C1 segment of cervical spinal cord (tissue), 14 donors: ENCODE measurements at places on chromosomes 2 and 18.

GRCh38 chr2:105610576-105611332 lies 134.0 kb upstream of the NCK2 start:
- no peak for DNase-seq

DNA sequence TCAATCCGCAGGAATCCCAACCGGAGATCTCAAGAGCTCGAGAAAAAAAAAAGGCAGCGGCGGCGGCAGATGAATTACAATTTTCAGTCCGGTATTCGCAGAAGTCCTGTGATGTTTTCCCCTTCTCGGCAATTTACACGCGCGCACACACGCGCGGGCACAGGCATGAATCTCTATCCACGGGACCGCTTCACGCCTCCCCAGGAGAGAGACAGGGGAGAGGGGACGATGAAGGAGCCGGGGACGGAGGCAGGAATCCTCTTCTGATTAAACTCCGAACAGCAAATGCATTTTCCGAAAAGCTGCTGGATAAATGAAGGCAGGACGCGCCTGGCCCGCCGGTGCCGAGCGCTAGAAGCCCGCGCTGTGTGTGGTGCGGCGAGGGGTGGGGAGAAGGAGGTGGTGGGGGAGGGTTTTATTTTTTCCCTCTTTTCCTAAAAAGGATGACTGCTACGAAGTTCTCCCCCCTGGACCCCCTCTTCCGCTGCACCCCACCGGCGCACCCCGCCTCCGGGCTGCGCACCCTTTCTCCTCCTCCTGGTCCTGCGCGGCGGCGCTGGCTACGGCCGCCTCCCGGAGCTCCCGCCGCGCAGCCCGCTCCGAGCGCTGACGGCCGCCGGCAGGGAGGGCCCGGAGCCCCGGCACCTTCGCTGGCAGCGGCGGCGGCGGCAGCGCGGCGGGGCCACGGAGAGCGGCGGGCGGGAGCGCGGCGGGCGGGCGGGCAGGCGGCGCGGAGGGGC lies at the start of gene BCL2:
BCL2 (minus strand) TSS at position 387 of the 740 bp plus-strand sequence.
- DNase-seq = peak; percentile 65

DNA sequence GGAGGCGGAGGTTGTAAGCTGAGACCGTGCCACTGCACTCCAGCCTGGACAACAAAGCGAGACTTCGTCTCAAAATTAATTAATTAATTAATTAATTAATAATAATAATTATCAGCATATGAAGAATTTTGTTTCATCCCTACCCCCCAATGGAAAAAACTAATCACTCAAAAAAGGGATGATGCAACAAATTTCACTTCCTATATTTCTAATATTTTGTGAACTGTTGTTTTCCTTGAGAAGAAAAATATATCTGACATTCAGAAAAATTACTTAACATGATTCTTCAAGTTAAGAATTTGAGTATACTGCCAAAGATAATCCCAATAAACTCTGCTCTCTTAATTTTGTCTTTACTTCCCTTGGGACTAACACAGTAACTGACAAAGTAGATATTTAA lies 28.1 kb downstream of the EXOC6B start:
- no peak for DNase-seq

- no peak for DNase-seq
These were observed 6.4 kb downstream of the NDUFV2 start for GRCh38 chr18:9108911-9109310.

GRCh38 chr2:213036836-213037235 lies 114.6 kb downstream of the IKZF2 start:
- no peak for DNase-seq

- peak; percentile 80 for DNase-seq
These were observed 18.0 kb downstream of the MAL start for GRCh38 chr2:95043300-95044093.

DNA sequence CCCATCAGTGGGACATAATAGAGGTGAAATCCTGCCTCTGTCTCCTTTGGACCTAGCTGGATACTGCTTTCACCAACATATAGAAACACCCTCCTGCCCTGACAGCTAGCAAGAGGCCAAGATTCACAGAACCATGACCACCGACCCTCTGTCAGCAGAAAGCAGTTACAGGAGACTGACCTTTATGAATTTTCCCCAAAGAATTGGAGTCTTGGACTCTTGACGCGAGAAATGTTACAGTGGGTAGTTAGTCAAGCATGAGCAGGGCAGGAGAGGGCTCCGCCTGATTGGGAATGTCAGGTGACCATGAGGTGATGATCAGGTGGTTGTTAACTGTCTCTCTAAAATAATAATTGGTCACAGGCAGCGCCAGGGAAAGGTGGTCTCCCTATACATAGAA lies 1002.3 kb downstream of the TDRD15 start:
- no peak for DNase-seq

GRCh38 chr2:155844461-155844860 lies 488.1 kb downstream of the NR4A2 start:
- no peak for DNase-seq

- DNase-seq = no peak
These were observed 423.9 kb downstream of the CMPK2 start for GRCh38 chr2:6441800-6442199.

GRCh38 chr2:26580151-26580550 lies 61.0 kb downstream of the CIB4 start:
- DNase-seq = no peak

DNA sequence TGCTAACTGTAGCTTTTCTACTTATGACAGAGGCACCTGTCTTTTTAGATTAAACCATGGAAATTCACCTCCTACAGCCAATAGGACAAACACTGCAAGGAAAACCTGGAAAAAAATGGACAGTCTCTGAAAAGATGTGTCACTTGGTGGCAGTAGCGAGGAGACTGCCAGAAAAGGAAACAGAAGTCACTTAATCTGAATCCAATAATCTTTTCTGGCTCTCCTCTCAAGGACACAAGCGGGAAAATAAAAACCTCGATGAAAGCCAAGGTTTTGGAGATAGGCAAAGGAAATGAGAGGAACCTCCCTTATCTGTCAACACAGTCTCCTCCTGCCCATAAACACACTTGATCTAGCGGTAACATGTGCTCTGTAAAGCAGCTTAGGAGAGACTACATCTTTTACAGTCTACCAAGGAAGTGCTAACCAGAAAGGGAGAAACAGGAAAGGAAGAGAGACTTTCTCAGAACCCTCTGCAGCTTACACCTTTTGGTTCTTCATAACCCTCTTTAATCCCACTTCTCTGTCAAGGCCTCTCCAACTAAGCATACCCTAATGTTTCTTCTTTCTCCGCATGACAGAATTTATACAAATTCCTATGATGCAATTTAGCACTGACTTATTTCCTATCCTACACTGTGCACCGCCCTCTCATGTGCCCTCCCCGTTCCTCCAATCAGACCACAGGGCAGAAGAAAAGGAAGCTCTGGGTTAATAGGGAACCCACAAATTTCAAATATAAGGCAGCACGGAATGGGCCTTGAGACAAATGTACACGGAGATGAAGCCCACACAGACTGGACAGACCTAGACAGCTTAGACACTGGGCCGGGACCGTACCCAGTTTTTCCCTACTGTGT lies 52.8 kb downstream of the CLASP1 start:
- peak; percentile 11 for DNase-seq

- DNase-seq = no peak
These were observed 13.0 kb downstream of the KANSL1L start for GRCh38 chr2:210158236-210158635.

GRCh38 chr2:226121046-226121738 lies 678.4 kb downstream of the IRS1 start:
- no peak for DNase-seq

- DNase-seq = no peak
These were observed 401.6 kb upstream of the TNP1 start for GRCh38 chr2:217261452-217261851.

DNA sequence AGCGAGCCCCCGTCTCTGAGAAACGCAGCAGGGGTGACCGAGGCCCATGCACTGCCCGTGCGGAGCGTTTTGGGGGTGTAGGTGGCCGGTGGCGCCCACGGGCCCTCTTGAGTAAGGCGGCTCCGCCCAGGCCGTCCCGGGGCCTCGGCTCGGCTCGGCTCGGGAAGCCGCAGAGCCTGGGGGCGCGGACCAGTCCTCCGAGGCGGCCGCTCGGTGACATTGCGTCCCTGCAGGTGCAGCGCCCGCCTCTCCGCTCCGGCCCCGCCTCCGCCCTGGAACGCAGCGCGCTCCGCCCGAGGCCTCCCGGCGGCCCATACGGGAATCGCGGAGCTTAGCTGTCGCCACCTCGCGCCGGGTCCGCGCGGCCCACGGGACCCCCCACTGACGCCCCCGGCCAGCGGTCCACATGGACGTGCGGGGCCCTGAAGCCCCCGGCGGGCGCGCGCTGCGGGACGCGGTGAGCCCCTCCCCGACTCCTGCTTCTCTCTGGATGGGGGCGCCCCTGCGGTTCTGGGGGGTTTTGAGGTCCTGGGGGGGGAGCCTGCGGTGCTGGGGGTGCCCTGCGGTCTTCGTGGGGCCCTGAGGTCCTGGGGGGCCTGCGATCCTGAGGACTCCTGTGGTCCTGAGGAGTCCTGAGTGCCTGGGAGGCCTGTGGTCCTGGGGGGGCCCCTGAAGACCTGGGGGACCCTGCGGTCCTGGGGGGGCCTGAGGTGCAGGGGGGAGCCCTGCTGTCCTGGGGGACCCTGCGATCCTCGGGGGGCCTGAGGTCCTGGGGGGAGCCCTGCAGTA lies at the start of gene HSBP1L1:
HSBP1L1 (plus strand) TSS at position 314 of the 789 bp plus-strand sequence; CDS start at position 407, 93 bp downstream.
- DNase-seq = peak; percentile 48

- no peak for DNase-seq
These were observed 541.5 kb downstream of the LRP1B start for GRCh38 chr2:141589314-141589713.

- no peak for DNase-seq
These were observed 13.4 kb downstream of the ITGAV start for GRCh38 chr2:186603286-186603685.

DNA sequence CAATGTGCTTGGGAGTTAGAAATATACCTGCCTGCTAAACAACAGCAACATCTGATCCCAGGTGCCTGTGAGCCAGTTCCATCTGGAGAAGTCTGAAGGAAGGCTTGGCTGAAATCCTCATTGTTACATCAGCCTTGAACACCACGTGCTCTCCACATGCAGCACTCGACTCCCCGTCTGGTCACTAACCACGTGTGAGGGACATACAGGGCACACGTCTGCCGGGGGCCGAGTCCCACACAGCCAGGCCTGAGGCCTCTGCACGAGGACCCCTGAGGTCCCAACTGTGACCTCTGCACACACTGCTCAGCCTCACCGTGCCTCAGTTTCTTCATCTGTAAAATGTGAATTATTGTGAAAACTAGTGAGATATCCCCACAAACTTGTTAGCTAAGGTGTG lies 236.5 kb upstream of the SALL3 start:
- DNase-seq = no peak

GRCh38 chr18:36630917-36631316 lies 197.9 kb downstream of the TPGS2 start:
- no peak for DNase-seq

DNA sequence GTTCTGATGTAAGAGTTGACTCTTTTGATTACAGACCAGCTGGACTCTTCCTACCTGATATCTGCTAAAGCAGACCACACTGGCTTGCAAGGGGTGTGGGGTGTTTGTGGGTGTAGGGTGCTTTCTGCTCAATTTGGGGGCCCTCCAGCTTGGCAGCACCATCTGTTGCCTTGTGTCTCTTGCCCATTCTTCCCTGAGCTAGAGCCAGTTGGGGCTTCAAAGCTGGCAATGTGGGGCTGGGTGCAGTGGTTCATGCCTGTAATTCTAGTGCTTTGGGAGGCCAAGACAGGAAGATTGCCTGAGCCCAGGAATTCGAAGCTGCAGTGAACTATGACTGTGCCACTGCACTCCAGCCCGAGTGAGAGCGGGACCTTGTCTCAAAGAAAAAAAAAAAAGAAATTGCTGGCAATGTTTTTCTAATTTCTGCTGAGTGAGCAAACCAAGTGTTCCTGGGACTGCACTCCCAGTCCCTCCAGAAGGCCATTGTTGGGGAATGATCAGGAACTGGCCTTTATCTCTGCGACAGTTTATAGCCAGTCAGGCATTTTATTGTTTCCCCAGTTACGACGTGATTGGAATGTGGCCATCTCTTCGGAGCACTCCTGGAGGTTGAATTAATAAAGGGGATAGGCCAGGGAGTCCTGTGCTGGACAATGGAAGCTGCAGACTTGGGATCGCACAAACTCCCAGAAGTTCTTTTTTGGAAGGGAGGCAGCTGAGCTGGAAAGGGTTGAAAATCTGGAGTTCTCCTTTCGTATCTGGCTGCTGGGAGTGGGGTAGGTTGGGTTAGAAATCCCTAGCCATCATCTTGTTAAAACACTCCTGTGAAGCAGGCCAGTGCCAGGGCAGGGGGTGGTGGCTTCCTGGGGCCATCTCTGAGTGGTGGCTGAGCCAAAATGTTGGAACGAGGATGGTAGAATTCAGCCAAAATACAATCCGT lies 57.2 kb downstream of the LIPG start:
- no peak for DNase-seq

DNA sequence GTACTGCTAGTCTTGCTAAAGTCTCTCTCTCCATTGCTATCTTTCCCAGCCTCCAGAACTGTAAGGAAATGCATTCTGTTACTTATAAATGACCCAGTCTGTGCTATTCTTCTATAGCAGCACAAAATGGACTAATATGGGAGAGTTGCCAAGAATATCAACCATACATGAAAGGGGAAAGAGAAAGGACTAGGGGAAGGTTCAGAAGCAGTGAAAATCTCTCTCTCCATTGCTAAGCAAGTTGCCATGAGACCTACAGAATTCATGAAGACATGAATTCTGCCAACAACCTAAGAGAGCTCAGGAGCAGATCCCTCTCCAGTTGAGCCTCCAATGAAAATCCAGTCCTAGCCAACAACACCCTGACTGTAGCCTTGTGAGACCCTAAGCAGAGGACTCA lies 3.6 kb upstream of the TRABD2A start:
- no peak for DNase-seq

DNA sequence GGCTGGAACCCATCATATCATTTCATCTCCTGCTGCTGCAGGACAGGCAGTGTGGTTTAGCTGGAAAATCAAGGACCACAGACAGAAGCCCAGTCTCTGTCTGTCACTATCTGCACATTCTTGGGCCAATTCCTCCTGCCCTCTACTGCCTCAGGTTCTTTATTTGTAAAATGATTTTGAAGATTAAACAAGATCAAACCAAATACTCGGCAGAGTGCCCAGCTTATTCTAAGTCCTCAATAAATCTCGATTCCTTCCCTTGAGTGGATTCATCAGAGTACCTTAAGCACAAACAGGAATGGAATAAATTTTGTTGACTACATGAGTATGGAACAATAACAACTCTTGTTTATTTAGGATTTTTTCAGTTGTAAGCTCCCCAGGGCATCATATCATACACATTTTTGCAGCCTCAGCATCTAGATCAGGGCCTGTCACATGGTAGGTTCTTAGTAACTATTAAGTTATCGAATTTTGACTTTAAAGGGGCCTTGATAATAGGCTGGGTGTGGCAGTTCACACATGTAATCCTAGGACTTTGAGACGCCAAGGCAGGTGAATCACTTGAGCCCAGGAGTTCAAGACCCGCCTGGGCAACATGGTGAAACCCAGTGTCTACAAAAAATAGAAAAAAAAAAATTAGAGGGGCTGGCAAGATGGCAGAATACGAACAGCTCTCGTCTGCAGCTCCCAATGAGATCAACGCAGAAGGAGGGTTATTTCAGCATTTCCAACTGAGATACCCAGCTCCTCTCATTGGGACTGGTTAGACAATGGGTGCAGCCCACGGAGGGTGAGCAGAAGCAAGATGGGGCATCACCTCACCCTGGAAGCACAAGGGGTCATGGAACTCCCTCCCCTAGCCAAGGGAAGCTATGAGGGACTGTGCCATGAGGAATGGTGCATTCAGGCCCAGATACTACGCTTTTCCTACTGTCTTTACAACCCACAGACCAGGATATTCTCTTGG lies 11.1 kb downstream of the RHOB start:
- DNase-seq = no peak
